ENCODE measurements at places on chromosomes 16 and 17.

- no peak for DNase-seq
Measured at GRCh38 chr16:61580579-61580978, 455.7 kb downstream of the CDH8 start.

GRCh38 chr17:5055543-5055942, 20.3 kb upstream of the SLC52A1 start:
- DNase-seq, result no peak

- DNase-seq, result no peak
Measured at GRCh38 chr17:38906460-38907228, 18.8 kb upstream of the LASP1NB start.

DNA sequence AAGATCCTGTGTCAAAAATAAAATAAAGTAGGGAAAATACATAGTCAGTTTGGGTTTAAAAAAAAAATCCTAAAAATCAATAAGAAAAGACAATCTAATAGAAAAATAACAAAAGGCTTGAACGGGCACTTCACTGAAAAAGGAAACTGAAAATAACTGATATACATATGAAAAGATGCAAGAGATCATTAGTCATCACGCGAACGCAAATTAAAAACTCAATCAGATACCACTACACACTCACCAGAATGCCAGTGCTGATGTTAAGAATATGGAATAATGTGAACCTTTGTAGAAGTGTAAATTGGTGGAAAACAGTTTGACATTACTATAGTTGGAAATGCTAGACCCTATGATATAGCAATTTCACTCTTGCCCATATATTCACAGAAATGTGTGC, 14.6 kb downstream of the GNGT2 start:
- DNase-seq, result no peak

GRCh38 chr16:52708476-52708875, 161.5 kb upstream of the TOX3 start:
- no peak for DNase-seq

DNA sequence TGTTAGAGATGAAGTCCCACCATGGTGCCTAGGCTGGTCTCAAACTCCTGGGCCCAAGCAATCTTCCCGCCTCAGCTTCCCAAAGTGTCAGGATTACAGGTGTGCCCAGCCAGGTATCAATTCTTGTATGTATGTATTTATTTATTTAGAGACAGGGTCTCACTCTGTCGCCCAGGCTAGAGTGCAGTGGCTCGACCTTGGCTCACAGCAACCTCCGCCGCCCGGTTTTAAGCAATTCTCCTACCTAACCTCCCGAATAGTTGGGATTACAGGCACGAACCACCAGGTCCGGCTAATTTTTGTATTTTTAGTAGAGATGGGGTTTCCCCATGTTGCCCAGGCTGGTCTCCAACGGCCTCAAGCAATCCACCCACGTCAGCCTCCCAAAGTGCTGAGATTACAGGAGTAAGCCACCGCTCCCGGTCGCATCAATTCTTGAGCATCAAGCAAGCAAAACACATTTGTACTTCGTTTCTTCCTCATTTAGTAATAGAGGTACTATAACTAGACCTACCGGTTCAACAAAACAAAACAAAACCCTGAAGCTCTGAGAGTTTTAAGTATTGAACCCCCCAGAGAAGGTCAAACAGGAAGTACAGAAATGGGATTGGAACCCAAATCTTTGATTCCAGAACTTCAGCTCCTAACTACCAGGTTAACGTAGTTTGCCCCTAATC, 1.0 kb upstream of the ZNF500 start:
- DNase-seq, result no peak

DNA sequence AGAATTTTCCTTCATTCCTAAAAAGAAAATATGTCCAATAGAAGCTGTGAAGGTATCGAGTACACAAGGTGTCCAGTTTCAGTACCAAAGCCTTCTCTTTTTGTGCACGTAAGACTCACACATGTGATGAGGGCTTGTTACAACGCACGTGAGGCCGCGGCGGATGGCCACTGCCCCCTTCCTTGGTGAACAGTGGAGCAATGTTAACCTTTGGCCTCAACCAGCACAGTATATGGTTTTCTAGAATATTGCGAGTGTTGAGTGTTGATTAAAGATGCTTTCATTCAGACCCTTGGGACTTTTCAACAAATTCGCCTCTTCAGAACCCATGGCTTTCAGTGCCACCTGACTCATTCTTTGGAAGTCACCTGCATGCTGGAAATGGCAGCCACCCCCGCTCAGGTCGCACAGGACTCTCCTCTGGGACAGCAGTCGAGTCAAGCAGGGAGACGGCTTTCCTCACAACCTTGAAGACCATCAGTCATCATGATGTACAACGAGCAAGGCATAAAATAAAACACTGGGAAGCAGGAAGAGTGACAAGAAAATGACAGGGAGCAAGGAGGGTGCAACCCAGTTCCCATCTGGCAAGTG, 14.5 kb downstream of the MAP1LC3B start:
- DNase-seq, result no peak

- no peak for DNase-seq
Measured at GRCh38 chr16:78425891-78426510, 326.5 kb downstream of the WWOX start.

Data from activated T-cell treated with anti-CD3 and anti-CD28 coated beads for 1 hour (primary cell).